ENCODE measurements at places on chromosomes 1 and 21. TPM values are rescaled to one million over a fixed set of nuclear protein-coding genes. Genes with fewer than 3 reads are reported as not detected.

DNA sequence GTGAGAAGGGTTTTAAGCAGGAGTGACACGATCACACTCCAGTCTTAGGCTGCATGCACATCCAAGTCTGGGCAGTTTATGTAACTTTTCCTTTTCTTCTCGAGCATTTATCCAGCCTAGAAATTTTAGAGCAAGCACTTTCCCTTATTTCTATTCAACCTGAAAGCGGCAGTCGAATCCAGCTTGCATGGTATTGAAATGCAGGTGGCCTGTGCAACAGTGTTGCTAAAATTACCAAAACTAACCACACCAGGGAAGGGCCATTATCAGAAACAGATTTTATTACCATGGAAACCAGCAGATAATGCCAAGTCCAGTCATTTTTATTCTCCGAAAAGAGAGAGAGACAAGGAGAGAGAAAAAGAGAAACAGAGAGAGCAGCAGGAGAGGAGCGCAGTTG lies 179.9 kb upstream of the ZC3H12A start:
- no peak for DNase-seq

- DNase-seq, result no peak
Observed at GRCh38 chr1:237879195-237879594, 11.5 kb downstream of the ZP4 start.

The DNAJC6 gene
- 5.8 TPM for total RNA-seq

The DISP3 gene
- 0.09 TPM for total RNA-seq

The TMEM61 gene
- 2.8 TPM for total RNA-seq

The AQP10 gene
- total RNA-seq, result 0.29 TPM

All from upper lobe of left lung (tissue), 6 donors.